ENCODE measurements at places on chromosomes 7 and 10.

DNA sequence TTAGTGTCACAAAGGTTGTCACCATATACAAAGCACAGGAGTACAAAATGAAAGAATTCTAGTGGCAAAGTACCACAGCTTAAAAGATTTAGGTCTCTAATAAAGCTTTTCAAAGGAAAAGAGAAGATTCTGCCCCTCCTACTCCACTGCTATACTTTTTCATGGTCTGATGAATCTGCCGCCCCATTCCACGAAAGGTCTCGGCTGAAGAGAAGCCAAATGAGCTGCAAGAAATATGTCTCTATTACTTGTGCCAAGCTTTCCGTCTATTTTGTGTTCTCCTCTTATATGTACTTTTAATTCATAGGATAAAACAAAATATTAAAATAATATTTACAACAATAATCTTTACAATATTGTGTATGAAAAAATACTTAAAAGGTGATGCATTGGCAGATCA is 222.6 kb downstream of the ANK3 start:
- no peak for DNase-seq

DNA sequence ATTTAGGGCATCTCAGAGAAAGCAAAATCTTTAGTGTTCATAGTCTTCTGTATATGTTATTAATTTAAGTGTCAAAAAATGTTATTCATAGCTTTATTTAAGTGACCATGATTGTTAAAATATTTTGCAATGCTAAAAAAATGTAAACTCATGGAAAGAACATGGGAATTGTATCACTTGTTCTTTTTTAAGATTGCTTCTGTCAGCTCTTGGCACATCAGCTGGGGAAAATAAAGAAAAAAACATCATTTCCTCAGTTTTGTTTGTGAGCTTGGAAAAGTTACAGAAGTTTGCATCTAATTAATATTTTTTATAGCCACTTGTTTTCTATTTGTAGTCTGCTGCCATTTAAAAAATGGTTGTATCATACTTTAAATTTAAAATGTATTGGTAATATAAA is 285.9 kb upstream of the CSTF2T start:
- DNase-seq: no peak

DNA sequence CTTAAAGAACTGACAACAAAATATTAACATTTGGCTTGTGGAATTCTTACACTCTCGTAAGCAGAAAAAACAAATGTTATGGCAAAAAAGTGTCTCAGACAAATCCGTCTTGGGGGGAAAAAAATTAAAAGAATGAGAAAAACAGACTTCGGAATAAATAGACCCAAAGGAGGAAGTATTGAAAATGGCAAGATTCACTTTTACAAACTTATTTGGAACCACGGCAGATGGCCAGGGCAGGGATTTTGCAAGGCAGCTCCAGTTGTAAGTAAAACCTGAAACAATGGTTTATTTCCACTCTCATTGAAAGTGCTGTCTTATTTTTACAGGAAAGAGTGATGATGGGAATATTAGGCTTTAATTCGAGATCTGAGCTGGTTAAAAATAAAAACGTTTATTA is 1.5 kb upstream of the ZNF438 start:
- no peak for DNase-seq

GRCh38 chr7:101239191-101239950 is 1.8 kb upstream of the CLDN15 start:
- no peak for DNase-seq

- DNase-seq: no peak
Observed at GRCh38 chr7:47685151-47685550, 103.2 kb upstream of the TNS3 start.

DNA sequence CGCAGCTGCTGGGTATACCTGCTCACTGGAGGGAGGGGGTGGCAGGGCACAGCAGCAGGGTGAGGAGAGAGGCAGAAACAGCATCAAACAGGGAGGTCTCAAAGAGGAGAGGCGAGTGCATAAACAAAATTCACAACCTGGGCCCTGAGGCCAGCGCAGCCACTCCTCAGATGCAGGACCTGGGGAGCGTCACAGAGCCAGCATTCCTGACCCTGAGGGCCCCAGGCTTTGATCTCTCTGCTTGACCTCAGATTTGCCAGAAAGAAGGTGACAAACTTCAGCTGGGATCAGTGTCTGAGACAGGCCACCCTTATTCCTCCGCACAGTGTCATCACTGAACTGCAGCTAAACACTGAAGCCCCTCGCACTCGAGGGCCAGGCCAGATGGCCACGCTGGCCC is 25.6 kb downstream of the NOD1 start:
- no peak for DNase-seq

Data from stimulated activated CD4-positive, alpha-beta T cell treated with anti-CD3 and anti-CD28 coated beads, Interleukin-15, amount 100 ng/mL, for 48 hours (primary cell).